ENCODE measurements at places on chromosomes 7 and 10.

- DNase-seq: no peak
These were observed 81.2 kb downstream of the PAX2 start for GRCh38 chr10:100826661-100826982.

GRCh38 chr10:108586424-108586823, 1336.9 kb downstream of the XPNPEP1 start:
- no peak for DNase-seq

DNA sequence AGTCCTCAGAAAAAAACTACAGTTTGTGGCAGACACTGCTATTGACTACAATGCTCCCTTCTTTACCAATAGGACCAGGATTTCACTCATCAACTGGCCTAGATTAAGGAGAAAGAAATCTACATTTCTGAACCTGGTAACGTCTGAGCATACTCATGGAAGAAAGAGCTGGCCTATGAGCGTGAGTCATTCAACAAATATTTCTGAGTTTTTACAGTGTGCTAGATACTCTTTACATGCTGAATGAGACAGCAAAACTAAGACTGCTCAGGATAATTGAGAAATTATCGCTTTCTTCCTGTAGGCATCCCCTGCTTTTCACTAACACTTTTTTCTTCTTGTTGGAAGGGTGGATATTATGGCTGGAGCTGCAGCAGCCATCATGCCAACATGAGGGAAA, 609.7 kb downstream of the TNS3 start:
- no peak for DNase-seq

GRCh38 chr7:159105066-159105780, 39.4 kb downstream of the VIPR2 start:
- no peak for DNase-seq

- no peak for DNase-seq
These were observed 648.0 kb upstream of the IGFBP3 start for GRCh38 chr7:46569133-46569465.

DNA sequence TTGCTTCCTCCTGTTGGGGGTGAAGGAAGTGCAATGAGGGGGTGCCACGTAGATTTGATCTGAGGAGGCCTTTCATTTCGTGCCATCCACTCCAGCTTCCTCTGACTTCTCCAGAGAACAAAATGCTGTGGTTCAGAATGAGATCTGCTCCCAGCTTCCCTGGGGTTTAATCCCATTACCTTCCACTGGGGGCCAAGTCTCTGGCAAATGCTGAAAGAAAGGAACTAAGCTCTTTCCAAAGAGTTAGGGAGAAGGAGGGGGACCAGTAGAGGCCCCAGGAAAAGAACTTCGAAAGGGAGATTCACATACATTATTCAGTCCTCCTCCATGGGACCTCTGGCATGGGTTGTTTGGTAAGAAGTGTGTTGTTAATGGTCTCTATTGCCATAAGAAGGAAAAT, 727.0 kb downstream of the TYW1 start:
- no peak for DNase-seq

DNA sequence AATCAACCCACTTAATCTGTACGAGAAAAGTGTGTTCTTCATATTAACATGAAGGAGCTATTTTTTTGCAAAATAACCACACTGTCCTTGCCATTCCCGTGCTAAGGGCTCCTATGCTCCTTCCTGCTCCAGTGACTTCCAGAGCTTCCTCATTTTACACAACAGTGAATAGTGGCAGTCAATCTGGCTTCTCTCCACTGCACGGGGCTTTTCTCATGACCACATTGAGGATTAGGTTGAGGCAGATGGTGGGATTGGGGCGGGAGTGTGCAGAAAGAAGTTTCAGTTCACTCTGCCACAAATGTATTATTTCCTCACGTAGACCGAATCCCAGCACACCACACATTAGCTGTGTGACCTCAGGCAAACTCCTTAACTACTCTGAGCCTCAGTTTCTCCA, 235.1 kb downstream of the ARHGAP12 start:
- no peak for DNase-seq

- DNase-seq: peak; percentile 83
These were observed 3.0 kb downstream of the IKZF1 start for GRCh38 chr7:50307368-50308032.

DNA sequence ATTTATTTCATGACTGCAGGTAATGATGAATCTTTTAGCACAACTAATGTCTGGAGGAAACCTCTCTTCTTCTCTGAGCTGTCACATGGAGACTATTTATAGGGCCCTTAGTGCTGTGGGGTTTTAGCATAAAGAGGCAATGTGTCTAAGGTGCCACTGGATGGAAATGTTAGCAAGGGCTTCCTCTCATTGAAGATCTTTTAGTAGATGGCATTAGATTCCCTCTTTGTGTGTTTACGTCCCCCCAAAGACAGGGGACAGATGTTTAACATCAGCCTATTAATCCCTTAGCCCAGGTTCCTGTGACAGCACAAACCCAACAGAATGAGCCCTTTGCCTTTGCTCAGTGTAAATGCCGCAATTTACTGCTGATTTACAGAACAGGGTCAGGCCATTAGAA, 208.6 kb downstream of the SKAP2 start:
- no peak for DNase-seq

DNA sequence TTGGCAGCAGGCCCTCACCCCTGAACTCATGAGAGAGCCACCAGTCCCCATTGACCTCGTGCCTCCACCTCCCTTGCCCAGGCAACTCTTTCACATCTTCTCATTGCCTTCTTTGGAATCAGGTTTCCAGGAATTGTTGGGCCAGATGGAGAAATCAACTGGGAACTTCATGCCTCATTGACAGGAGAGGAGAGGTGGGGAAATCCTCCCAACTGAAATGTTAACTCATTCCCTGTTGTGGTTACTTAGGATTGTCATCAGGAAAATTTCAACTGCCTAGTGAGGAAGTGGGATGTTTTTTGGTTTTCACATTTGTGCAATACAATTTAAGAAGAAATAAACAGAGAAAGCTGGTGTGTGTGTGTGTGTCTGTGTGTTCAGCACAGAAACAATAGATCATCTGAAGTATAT, 106.6 kb upstream of the INHBA start:
- DNase-seq: no peak

- DNase-seq: no peak
These were observed 233.5 kb upstream of the MGMT start for GRCh38 chr10:129233351-129234148.

GRCh38 chr10:34154383-34154900, 660.7 kb downstream of the PARD3 start:
- no peak for DNase-seq

DNA sequence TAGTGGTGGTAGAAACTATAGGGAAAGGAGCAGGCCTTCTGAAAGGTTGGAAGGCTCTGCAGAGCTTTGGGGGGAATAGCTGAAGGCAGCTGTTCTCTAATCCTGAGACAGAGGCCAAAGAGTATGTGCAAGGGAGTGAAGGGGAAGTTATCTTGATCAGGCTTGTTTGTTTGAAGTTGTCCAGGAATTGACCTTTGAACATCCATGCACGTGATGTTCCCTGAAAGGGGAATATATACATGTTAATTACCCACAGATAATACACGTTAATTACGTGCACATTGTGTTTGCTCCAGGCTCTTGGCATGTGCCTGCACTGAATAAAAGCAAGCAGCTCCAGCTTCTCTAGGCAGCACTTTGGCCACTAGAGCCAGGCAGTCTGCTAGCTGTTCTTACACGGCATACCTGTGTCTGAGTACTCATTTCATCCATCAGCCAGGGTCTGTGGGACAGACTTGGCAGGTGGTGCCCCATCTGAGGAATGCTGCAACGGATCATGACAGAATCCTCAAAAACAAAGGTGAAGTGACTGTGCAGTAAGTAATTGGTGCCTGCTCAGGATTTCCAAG, 18.0 kb upstream of the STARD3NL start:
- DNase-seq: no peak

- DNase-seq: no peak
These were observed 16.3 kb downstream of the SMURF1 start for GRCh38 chr7:99127636-99128035.

DNA sequence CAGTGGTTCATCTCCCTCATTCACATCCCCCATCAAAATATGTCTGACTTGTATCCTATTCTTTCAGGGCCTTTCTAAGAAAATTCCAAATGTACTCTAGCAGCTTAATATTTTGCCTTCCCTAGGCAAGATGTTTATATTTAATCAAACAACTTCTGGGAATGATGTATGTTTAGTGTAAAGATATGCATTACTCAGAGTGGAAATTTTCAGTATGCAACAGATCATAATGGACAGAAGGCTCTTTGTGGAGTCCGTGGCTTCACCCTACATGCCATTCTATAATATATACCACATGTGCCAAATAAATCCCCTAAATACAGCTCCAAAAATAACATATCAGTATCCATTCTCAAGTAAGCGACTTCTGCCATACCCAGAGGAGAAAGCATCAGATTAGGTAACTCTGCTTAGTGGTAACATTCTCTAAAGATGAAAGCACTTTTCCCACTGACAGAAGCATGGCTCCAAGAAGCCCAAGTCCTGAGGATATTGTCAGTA, 316.6 kb downstream of the KCNMA1 start:
- DNase-seq: no peak

DNA sequence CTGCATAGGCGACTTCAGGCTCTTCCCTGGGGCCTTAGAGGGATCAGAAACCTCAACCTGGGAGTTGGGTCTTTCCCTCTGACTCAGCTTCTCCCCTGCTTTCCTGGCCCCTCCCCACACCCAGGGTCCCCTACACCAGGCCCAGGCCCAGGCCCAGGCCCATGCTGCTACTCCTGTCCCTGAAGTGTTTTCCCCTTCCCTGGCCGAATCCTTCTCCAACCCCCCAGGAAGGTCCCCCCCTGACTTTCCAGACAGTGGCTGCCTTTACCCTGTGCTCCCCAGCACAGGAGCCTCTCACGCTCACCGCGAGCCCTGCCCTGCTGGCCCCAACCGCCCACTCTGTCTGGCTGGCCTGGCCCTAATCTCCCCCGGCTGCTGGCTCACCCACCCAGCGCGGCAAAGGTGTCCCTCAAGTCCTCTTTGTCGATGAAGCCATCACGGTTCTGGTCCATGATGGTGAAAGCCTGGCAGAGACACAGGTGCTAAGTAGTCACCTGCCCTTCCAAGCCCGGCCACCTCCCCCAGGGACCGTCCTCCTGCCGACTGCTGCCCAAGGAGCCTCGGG, 6.4 kb downstream of the MYL10 start:
- DNase-seq: no peak

GRCh38 chr7:105122619-105123018, 108.6 kb downstream of the KMT2E start:
- DNase-seq: no peak

- peak; percentile 46 for DNase-seq
These were observed 39.3 kb downstream of the CALML3 start for GRCh38 chr10:5563991-5564536.

DNA sequence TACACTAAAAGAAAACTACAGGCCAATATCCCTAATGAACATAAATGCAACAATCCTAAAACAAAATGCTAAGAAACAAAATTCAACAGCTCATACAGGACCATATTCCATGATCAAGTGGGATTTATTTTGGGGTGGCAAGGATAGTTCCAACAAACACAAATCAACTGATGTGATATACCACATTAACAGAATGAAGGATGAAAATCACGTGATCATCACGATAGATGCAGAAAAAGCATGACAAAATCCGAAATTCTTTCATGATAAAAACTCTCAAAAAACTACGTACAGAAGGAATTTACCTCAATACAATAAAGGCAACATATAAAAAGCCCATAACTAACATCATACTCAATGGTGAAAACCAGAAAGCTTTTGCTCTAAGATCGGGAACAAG, 124.0 kb downstream of the RELN start:
- DNase-seq: no peak

GRCh38 chr7:37480041-37481031, 31.7 kb upstream of the ELMO1 start:
- no peak for DNase-seq

- no peak for DNase-seq
These were observed 164.4 kb downstream of the SH2D4B start for GRCh38 chr10:80702143-80702542.

DNA sequence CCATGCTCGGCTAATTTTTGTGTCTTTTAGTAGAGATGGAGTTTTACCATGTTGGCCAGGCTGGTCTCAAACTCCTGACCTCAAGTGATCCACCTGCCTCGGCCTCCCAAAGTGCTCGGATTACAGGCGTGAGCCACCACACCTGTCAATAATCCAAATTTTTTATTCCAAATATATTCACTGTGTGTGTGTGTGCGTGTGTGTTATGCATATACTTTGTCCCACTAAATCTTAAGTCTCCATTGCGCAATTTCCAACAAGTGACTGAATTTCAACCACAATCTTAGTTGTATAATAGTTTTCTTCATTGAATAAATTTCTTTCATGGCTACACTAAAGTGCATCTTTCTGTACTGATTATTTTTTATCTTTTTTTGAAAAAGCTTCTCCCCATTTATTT, 2.7 kb downstream of the KRIT1 start:
- no peak for DNase-seq

- no peak for DNase-seq
These were observed 21.2 kb downstream of the CYP17A1 start for GRCh38 chr10:102815790-102816549.

GRCh38 chr10:74871595-74872382, 45.4 kb downstream of the KAT6B start:
- DNase-seq: peak; percentile 41

- no peak for DNase-seq
These were observed 256.6 kb downstream of the ARHGAP21 start for GRCh38 chr10:24467136-24467535.

DNA sequence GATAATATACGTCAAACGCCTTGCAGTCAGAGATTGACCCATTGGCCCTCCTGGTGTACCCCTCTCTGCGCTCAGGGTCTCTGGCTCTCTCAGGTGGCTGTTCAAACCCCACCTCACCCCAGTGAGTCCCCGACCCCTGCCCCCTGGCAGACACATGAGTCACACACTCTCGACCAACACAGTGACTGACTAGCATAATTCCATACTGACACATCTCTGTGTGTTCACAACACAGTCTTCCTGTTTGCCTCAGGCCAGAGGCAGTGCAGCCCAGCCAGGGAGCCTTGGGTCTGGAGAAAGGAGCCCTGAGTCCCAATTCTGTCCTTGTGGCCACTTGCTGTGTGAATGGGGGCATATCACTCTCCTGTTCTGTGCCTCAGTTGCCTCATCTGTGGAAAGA, 40.1 kb downstream of the PALD1 start:
- DNase-seq: no peak

DNA sequence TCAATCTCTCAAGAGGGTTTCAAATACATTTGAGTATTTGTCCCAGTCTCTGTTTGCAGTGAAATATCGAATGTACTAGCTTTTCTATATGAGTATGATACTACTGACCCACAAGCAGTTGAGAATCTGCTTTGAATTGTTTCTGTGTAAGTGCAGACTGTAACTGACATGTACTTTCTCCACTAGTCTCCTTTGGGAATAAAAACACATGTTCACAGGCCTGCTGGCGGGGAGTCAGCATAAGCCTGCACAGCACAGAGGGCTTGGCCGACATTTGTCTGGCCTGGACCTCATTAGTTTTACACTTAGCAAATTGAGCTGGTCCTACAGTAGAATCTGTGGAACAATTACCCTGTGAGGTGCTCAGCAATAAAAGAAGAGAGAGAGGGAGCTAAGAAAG, 72.6 kb downstream of the ITGB8 start:
- no peak for DNase-seq

GRCh38 chr10:86945361-86946212, 11.8 kb downstream of the MMRN2 start:
- DNase-seq: no peak

GRCh38 chr10:111086574-111086973, 9.7 kb downstream of the ADRA2A start:
- no peak for DNase-seq

- peak; percentile 76 for DNase-seq
These were observed 20.4 kb upstream of the INPP5F start for GRCh38 chr10:119705434-119705831.

GRCh38 chr10:77628906-77629730, 8.5 kb downstream of the KCNMA1 start:
- DNase-seq: no peak

- no peak for DNase-seq
These were observed 363.5 kb upstream of the NUPR2 start for GRCh38 chr7:56479748-56480147.
